T1000 (cell line): ENCODE measurements at places on chromosomes 11 and 22.
A peak's percentile ranks its signal among the peaks of the same experiment; 100 is the strongest.

- no peak for DNase-seq
Measured at GRCh38 chr22:42742940-42743339, 22.3 kb upstream of the A4GALT start.

- no peak for DNase-seq
Measured at GRCh38 chr22:30858976-30859713, 109.4 kb downstream of the MORC2 start.

GRCh38 chr11:94926698-94927237 lies 46.6 kb downstream of the CWC15 start:
- peak; percentile 26 for DNase-seq

- DNase-seq: no peak
Measured at GRCh38 chr22:20405291-20405930, 11.5 kb downstream of the ZNF74 start.
